ENCODE measurements at places on chromosomes 3 and 15.

GRCh38 chr3:54967731-54968161 lies 39.9 kb upstream of the LRTM1 start:
- no peak for DNase-seq

- DNase-seq, result no peak
Observed at GRCh38 chr3:21292971-21293370, 458.0 kb downstream of the ZNF385D start.

GRCh38 chr3:175108613-175109151 lies 249.5 kb downstream of the NAALADL2 start:
- no peak for DNase-seq

GRCh38 chr15:81111510-81112470 lies 22.3 kb upstream of the CFAP161 start:
- no peak for DNase-seq

GRCh38 chr3:21405671-21406667 lies 345.0 kb downstream of the ZNF385D start:
- DNase-seq, result no peak

DNA sequence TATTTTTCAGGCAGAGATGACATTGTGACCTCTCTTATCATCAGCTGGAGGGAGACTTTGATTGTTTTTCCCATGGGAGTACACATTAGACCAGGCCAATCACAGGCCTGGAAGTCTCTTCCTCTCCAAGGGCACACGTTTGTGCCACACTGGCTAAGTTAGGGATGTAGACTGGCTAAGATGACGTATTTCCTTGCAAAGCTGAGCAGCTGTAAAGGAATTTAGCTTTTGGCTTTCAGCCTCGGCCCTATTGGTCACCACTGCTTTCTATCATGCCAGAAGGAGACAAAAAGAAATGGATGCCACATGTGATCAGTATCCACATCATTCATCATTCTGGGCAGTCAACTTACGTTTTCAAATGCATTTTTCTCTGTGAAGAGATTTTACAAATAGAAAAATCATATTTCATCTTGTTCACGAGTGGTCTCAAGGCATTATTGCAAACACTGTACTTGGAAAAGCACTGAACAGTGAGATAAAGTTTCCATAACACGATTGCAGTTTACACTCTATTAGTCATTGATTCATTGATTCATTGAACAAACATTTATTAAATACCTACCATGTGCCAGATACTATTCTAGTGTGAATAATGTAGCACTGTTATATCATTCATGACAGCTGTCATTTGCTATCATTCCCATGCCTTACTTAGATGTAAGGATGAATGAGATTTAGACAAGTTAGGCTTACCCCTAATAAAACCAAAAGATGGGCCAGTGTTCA lies 27.0 kb upstream of the RNF7 start:
- DNase-seq, result no peak

DNA sequence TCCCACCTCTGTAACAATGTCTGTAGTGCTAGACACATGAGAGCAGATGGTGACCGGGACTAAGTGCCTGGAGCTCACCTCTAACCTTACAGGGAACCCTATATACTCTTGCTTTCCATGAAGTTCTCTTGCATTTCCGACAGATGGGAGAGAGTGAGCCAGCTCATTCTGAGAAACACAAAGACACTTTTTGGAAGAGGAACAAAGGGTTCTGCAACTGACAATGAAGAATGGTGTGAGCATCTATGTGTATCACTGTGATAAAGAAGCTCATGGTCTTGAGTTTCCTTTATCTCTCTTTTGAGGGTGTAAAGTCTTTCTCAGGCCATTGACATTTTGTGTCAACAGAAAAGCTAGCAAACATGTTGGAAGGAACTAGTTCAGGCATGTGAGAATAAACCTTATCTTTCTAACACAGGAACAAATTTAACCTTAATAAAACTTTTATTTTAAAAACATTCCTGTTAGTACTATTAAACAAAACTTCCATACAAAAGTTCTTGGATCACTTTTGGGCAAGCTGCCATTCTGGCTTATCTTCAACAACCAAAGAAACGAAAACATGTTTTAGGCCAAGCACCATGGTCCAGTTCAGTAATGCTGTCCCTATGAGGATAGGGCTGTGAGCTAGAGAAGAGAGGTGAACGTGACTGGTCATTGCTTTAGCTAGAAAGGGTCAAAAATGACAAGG lies 142.7 kb downstream of the THRB start:
- no peak for DNase-seq

GRCh38 chr15:99213187-99213811 lies 36.1 kb downstream of the TTC23 start:
- peak; percentile 68 for DNase-seq

DNA sequence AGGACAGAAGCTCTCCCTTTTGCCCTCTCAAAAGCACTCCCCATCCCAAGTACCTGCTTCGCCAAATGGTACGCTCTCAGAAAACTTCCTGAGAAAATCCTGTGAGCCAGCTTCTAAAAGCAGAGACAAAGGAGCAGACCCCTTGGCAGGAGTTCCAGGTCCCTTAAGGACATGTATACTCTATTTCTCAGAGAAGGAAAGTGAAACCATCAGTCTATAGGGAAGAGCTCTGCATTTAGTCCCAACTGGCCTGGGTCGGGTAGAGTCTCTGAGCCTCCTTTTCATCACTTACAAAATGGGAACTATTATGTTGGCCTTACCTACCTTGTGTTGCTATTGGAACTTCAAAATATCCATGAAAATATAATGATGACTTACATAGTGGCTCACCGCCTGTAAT lies 19.7 kb downstream of the DAPK2 start:
- no peak for DNase-seq

DNA sequence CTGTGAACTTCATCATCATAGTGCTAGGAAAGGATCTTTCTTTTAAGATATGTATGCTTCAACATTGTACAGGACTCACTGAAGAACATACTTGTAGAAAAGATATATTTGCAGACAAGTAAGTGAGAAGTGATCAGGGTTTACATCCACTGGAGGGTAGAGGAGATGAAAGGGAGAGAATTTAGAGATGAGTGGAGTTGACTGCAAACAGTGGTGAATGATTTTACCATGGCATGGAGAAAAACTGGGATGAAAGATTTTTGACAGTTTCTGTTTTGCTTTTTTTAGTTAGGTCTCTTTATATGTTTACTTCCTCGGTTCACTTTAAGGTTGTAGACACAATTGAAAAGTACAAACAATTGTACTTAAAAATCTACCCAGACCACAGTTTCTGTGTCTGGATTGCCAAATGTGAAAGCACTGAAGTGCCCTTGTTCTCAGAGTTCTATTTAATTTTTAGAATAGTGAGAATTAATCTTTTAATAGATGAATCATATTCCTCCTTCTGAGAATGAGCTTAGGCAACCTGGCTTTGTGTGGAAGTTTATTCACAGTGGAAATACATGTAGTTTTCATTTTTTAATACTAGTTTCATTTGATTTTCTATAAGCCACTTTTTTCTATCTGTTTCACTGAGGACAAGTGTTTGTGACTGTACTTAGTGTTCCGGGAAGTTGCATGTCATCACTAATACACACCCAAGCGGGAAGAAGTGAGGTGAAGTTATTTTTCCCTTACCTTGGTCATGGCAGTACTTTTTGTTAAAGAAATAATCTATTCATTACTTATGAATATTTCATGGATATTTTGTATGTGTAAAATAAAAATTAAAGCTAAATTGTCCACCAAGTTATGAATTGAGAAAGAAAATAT lies 1.8 kb upstream of the GPR171 start:
- no peak for DNase-seq

- DNase-seq, result no peak
Observed at GRCh38 chr3:30256474-30256873, 349.9 kb upstream of the TGFBR2 start.

DNA sequence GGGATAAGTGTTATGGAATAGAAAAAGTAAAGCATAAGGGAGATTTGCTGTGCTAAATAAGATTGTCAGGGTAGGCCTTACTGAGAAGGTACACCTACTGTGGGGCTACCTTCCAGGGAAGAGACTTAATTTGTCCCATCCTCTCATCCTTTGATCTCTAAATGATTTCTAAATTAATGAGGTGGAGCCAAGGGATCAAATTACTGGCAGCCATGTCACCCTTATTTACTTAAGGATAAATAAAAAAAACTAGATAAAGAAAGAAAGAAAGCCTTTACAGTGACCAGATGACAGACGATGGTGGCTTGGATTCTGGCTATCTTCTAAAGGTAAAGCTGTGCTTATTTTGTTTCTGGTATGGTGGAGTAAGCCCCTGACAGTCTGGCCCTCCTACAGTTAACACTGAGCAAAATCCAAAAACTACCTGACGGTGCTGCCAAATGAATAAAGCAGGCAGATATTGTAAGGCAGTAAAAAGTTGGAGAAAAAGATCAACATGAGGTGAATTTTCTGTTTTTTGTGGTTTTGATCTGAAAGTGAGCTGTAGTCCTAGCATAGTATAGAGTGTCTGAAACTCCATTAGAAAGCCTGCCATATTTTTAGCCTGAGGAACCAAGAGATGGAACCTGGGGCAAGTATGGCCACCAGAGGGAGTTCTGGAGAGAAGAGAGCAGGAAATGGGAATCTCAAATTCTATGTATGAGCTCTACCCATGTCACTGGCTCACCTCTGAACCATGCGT lies 285.1 kb upstream of the MANF start:
- no peak for DNase-seq

DNA sequence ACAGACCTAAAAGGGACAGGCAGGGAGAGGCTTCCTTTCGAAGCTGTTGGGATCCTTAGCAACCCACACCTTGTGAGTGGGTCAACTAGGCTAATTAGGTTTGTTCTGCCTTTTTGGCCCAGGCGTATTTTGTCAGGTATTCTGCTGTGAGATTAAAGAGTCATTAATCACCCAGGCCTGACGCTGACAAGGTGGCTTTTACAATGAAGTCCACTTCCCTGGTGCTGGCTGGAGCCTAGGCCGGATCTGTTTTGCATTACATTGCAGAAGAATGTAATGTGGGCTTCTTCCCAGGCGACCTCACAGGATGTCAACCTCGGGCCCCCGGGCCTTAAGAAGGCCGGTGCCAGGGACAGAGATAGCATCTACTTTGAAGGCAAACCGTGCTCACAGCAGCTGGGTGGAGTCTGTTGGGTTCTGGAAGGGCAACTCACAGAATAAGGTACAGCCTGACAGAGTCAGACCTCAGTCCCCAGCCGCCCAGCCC lies 76.9 kb downstream of the HES1 start:
- no peak for DNase-seq

GRCh38 chr3:50274371-50275104 lies 4.3 kb upstream of the LSMEM2 start:
- peak; percentile 55 for DNase-seq

DNA sequence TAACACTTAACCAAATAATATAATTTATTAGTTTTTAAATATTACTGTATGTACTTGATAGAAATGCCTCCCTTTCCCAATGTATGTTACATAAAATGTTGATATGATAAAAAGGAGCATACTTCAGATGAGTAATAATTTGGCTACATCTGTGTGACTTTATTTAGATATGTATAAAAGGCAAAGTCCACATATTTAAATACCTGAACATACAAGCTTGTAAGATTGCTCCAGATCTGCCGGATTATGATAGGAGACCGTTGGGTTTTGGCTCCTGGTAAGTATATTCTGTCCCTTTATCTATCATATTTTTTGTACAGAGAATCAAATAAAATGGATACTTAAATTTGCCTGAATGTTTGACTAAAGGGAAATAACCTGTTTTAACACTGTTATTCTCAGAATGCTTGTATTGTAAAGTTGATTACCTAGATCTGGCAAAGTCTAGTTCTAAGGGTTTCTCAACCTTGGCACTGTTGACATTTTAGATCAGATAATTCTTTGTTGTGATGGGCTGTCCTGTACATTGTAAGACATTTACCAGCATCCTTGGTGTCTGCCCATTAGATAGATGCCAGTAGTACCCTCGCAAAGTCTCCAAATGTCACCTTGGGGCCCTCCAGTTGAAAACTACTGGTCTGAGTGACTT lies 38.5 kb downstream of the LRCH3 start:
- DNase-seq, result no peak

- no peak for DNase-seq
Observed at GRCh38 chr3:159632128-159632527, 356.5 kb upstream of the IL12A start.

DNA sequence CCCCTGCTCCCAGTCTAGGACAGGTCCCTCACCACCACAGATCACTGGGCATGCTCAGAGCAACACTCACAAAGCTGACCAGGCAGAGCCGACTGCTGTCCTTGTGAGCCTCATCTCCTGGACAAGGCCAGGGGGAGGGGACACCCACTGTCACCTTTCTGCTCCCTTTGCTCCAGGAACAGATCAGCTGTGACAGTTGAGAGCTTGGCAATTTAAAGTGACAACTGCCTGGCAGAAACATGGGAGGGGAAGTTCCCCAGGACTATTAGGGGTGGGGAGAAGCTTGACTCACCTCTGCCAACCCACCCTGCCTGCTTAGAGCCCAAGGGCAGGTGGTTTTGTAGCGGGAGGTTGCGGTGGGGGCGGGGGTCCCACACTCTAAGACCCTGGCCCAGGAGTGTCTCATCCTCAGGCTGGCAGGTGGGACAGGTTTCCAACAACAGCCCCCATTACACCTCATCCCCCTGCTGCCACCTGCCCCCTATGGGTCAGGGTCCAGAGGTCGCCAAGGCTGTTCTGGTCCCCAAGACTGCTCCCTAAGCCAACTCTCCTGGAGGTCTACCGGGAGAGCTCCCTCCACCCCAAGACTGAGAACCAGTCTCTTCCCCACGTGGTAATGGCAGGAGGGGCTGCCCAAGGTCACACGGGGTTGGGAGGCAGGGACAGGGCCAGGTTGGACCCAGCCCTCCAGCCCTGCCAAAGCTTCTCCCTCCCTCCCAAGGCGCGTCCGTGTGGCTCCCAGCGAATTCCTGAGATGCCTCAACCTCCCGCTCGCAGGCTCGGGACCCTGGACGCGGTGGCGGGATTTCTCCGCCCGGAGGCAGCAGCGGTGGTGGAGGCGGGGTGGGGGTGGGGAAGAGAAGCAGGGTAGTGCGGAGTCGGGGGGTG lies 80.4 kb downstream of the IQSEC1 start:
- no peak for DNase-seq

DNA sequence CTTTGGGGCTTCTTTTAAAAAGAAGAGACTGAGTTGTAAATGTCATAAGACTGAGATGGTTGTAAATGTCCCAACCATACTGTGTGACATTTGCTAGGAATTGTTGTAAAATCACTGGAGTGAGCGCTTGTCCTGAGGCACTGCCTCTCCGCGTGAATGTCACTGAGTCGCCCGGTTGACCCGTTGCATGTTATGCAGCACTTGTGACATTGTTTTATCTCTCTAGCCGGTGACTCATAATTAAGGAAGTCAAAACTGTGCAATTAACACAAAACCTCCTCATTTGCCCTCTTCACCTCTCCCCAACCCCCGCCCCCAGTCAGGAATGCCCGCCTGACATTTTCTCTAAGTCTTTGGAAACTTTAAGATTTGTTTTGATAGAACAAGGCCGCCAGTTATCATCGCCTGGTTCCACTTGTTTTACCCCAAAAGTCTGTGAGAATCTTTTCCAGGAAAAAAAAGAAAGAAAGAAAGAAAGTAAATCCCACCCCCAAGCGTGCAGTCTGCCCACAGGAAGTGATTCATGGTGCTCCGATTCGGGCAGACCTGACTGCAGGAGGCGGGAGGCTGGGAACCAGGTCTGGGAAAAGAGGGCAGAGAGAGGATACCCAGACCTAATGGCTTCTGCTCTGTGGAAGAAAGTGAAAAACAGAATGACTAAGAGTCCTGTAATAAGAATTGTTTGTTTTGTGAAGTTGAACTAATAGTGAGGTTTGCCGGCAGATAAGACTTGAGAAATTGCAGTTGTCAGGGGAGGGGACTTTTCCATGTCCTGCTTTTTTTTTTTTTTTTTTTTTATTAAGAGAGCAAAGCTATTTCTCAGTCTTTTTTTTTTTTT lies 84.8 kb downstream of the SMAD3 start:
- DNase-seq, result peak; percentile 53

- DNase-seq, result peak; percentile 97
Observed at GRCh38 chr15:90234096-90234988, at the start of gene GDPGP1. Gene GDPGP1, plus strand, starts transcription at chr15:90234209. Its CDS starts 6,700 bp downstream, at chr15:90240909.

GRCh38 chr3:57978316-57978715 lies 29.9 kb upstream of the FLNB start:
- no peak for DNase-seq
